Mesothelial cell of epicardium (in vitro differentiated cells): ENCODE measurements at places on chromosomes 2 and 18. TPM values are rescaled to one million over a fixed set of nuclear protein-coding genes. Genes with fewer than 3 reads are reported as not detected.

LYPD6B gene
- total RNA-seq = 27.2 to 30.6 TPM (median 28.8 TPM) in 3 replicates

SPEG gene
- 95.4 to 97.7 TPM (median 97.7 TPM) in 3 replicates for total RNA-seq

ABCG5 gene
- total RNA-seq = not detected in 3 replicates

- peaks cover 13% of the 10 kb centered on the region for H3K4me1 ChIP-seq
- H3K27me3 ChIP-seq = no peaks in the 10 kb centered on the region
- H3K27ac ChIP-seq = peak overlapping the region; percentile 95
- no peaks in the 10 kb centered on the region for H3K36me3 ChIP-seq
- H3K4me3 ChIP-seq = no peak overlapping the region
Observed at GRCh38 chr2:156182132-156182531, 150.4 kb downstream of the NR4A2 start.

GRCh38 chr18:48544116-48544515 is 5.3 kb downstream of the CTIF start:
- DNase-seq = no peak
- H3K27me3 ChIP-seq = no peaks in the 10 kb centered on the region
- no peaks in the 10 kb centered on the region for H3K36me3 ChIP-seq
- no peak overlapping the region for H3K27ac ChIP-seq
- H3K4me1 ChIP-seq = peaks cover 70% of the 10 kb centered on the region

GRCh38 chr18:8368512-8369217 is 240.6 kb upstream of the RAB12 start:
- no peak for DNase-seq
- H3K36me3 ChIP-seq = peaks cover 3% of the 10 kb centered on the region
- peaks cover 18% of the 10 kb centered on the region for H3K4me1 ChIP-seq

DNA sequence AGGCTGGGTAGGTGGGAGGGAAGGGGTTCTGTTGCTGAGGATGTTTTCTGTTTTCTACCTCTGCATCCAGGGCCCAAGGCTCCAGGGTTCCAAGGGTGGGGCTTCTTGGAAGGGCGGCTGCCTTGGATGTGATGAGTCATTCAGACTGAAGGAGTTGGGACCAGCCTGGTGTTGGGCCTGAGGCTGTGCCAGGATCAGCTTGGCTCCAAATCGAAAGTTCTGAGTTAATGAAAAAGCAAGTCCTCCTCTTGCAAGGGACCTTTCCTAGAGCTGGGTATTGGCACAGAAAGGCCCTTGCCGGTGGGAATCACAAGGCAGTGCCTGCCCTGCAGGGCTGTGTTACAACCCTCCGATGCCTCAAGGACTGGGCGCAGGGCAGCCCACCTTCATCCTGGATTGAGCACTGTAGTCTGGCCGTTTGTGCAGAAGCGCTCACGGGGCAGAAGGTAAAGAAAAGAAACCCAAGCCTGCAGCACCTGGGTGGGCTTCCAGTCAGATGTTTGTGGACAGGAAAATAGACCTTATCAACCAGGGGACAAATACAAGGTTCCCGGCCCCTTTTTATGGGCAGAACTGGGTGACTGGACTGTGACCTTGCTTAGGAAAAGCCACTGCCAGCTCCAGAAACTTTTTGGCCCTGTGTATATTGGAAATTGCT is 52.5 kb upstream of the MCFD2 start:
- H3K36me3 ChIP-seq = peaks cover 3% of the 10 kb centered on the region
- no peaks in the 10 kb centered on the region for H3K27me3 ChIP-seq
- no peak for DNase-seq
- H3K4me1 ChIP-seq = peaks cover 8% of the 10 kb centered on the region
- no peak overlapping the region for H3K4me3 ChIP-seq
- peak overlapping the region; percentile 9 for H3K27ac ChIP-seq

DNA sequence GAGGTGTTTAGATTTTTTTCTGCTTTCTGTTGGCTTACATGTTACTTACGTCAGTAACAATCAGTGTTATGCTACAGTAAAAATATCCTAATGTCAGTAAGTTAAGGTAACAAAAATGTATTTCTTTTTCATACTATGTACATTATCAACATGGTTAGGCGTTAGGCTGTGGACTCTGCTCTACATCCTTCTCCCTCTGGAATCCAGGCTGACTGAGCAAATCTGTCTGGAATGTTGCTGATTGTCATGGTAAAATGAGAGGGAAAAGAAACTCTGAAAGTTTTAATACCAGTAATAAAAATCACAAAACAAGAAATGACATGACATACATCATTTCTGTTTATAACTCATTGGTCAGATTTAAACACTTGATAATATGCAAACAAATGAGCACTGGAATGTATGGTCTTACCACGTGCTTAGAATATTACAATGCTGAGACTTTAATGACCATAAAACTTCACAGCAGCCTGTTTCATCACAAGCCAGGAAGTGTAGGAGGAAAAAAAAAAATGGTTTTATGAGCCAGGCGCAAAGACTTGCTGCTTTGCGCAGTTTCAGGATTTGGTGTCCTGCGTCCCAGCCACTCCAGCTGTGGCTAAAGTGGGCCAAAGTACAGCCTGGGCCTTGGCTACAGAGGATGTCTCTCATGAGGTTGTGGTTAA is 252.4 kb downstream of the FSIP2 start:
- no peak overlapping the region for H3K27ac ChIP-seq
- H3K36me3 ChIP-seq = no peaks in the 10 kb centered on the region
- no peaks in the 10 kb centered on the region for H3K27me3 ChIP-seq
- no peak for DNase-seq
- no peak overlapping the region for H3K4me3 ChIP-seq
- H3K4me1 ChIP-seq = peaks cover 7% of the 10 kb centered on the region

GRCh38 chr2:119266091-119266589 is 42.5 kb downstream of the STEAP3 start:
- no peak overlapping the region for H3K27ac ChIP-seq
- peaks cover 9% of the 10 kb centered on the region for H3K27me3 ChIP-seq
- no peak for DNase-seq
- no peaks in the 10 kb centered on the region for H3K4me1 ChIP-seq
- no peak overlapping the region for H3K4me3 ChIP-seq

GRCh38 chr2:169673921-169674320 is 20.3 kb downstream of the CFAP210 start:
- H3K4me1 ChIP-seq = no peaks in the 10 kb centered on the region
- H3K27ac ChIP-seq = no peak overlapping the region
- H3K36me3 ChIP-seq = no peaks in the 10 kb centered on the region
- H3K27me3 ChIP-seq = no peaks in the 10 kb centered on the region
- no peak overlapping the region for H3K4me3 ChIP-seq

- H3K36me3 ChIP-seq = no peaks in the 10 kb centered on the region
- no peak for DNase-seq
- H3K4me3 ChIP-seq = no peak overlapping the region
- H3K27me3 ChIP-seq = no peaks in the 10 kb centered on the region
- no peak overlapping the region for H3K27ac ChIP-seq
- peaks cover 11% of the 10 kb centered on the region for H3K4me1 ChIP-seq
Observed at GRCh38 chr2:112601754-112602153, 17.3 kb downstream of the CHCHD5 start.
